Stimulated activated naive CD4-positive, alpha-beta T cell (primary cell): ENCODE measurements at places on chromosomes 11 and 22.

DNA sequence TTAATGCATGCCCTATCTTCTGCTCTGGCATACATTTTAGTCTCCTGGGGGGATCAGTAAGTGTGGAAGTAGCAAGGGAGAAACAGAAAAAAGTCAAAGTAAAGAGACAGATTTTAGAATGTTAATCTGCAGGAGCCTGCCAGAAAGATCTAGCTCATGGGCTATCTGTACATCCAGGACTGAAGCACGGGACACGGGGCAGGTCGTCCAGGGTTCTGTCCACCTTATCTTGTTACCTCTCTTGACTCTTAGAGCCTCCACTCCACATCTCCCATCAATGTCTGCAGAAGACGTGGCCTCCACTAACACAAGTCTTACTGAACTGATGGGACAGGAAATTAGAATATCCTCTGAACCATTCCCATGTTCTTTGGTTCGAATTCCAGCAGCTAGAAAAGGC is 1.7 kb upstream of the SLC43A3 start:
- no peak for DNase-seq

GRCh38 chr22:36329254-36330078 is 58.3 kb downstream of the MYH9 start:
- peak; percentile 51 for DNase-seq

GRCh38 chr11:16811136-16812020 is 72.9 kb downstream of the C11orf58 start:
- DNase-seq = no peak

DNA sequence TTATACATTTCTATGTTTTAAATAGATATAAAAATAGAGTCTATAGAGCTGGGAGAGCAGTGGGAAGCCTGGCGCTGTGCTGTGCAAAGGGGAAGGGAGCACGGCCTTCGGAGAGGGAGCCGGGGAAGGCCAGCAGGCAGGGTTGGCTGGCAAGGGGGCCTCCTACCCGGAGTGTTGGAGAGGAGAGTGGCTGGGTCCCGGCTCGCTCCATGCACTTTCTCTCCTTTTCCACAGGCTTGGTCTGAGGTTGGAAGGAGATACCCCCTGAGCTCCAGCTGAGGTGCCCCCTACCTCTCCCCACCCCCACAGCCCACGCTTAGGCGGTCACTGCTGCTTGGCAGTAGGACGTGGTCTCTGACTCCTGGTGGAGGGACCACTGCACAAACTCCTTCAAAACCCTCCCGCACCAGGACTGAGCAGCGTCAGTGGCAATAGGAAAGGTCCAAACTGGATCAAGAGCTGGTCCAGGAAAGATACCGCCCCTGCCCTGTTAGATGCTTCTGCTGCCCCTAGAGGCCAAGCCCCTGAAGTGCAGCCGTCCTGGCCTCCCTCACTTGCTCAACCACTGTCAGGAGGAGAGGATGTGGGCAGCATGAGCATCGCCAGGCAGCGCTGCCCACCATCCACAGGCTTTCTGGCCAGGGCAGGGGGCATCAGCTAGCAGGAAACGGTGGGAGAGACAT is 52.9 kb downstream of the SYT13 start:
- peak; percentile 15 for DNase-seq

- DNase-seq = no peak
These were observed 1399.9 kb downstream of the BRD1 start for GRCh38 chr22:48427731-48428211.

- no peak for DNase-seq
These were observed 22.0 kb downstream of the COA4 start for GRCh38 chr11:73854680-73855079.

GRCh38 chr22:35043252-35043933 is 22.6 kb upstream of the ISX start:
- no peak for DNase-seq

DNA sequence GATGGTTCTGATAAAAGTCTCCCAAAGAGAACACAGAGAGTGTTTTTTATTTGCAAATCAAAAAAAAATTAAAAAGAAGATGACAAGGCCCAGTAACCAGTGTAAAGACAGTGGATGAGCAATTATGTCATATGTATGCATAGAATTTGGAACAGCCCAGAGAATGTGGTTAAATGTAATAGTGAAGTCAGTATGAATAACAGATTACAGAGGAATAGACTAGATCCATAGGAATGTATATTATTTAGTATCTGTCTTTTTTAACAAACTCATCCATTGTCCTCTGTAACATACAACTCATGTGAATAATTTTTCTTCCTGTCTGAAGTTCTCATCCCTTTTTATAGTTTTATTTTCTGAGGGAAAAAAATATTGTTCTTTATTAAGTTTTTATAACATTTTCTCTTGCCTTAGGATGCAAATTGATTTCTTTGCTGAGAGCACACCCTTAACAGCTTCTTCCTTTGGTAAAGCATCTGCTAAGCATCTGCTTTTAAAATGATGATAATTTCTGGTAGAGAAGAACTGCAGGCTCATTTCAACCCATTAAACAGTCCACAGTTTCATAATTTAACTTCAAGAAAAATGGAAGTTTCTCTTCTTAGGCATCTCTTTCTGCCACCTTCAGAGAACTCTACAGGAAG is 266.5 kb upstream of the MTNR1B start:
- DNase-seq = no peak

GRCh38 chr22:50044485-50045118 is 13.5 kb downstream of the TTLL8 start:
- no peak for DNase-seq

GRCh38 chr11:7672960-7673723 is at the start of gene CYB5R2:
CYB5R2 (minus strand) TSS chr11:7673500; CDS start chr11:7672825, 675 bp downstream.
- DNase-seq = no peak

DNA sequence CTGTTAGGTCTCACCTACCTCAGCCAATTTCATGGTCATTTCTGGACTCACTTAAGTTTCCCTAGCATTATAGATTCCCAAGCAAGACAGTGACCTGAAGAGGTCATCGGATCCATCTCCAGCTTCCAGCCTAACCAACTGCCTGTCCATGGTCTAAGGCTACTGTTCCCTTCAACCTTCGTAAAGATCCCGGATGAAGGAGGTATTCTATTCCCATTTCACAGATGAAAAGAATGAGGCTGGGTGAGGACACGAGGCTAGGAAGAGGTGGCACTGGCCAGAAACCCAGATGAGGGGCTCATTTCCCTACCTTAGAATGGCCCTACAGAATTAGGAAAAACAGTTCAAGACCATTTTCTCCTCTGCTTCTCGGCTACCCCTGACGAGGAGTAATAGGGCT is 31.3 kb upstream of the DRD2 start:
- no peak for DNase-seq

GRCh38 chr11:100794446-100794845 is 107.4 kb downstream of the ARHGAP42 start:
- no peak for DNase-seq

- no peak for DNase-seq
These were observed 74.4 kb downstream of the WNT11 start for GRCh38 chr11:76131671-76132631.

- DNase-seq = no peak
These were observed 364.3 kb upstream of the NARS2 start for GRCh38 chr11:78938971-78939370.

GRCh38 chr22:48075604-48076003 is 1313.2 kb downstream of the TBC1D22A start:
- DNase-seq = no peak

GRCh38 chr11:116563028-116563711 is 209.6 kb downstream of the BUD13 start:
- DNase-seq = no peak

DNA sequence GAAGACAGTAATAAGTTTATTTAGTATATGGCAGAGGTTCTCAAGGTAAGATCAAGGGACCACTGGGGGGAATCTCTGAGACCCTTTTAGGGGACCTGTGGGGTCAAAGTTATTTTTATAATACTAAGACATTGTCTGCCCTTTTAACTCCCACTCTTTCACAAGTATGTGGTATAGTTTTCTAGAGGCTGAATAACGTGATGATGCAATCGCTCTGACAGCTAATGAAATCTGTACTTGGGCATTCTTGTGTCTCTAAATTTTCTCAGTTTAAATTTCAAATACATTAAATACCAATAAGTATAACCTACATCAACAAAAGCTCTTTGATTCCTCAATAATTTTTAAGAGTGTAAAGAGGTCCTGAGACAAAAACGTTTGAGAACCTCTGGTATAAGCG is 147.9 kb downstream of the ATG16L2 start:
- no peak for DNase-seq

DNA sequence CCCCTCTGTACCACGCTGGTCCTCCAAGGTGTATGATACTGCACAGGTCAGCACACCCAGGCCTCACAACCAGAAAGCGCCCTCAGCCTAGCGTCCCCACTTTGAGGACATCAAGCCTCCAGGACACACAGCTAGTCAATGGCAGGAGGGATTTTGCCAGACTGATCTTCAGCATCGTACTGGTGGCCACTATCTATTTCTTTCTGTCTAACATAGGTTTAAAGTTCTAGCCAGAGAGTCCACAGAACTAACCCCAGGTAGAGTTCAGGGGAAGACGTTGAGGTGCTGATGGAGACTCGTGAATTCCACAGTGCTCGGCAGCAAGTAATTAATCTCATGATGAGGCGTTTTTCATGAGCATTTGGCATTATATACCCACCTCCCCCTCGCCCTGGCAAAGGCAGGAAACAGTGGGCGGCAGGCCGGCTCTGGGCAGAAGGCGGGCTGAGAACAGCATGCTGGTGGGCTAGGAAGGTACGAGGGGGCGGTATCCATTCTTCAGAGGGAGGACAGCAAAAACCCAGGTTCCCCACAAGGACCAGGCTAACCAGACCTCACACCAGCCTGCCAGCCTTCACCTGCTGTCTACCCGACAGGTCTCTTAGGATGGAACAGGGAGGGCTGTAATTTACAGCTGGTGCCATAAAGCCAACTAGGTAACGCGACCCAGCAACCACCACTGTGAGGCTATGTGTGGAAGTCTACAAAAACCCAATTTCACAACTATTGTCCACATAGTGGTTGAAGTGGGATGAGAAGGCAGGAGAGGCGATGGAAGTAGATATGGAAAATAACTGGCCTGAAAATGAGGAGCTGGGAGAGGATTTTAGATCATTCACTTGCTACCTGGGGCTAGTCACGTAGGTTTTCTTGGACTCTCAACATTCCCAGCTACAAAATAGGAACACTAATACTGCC is 18.5 kb downstream of the MYH9 start:
- DNase-seq = peak; percentile 21

GRCh38 chr11:93274851-93275250 is 55.7 kb upstream of the DEUP1 start:
- no peak for DNase-seq

- DNase-seq = no peak
These were observed 305.3 kb downstream of the ETS1 start for GRCh38 chr11:128282053-128282452.

DNA sequence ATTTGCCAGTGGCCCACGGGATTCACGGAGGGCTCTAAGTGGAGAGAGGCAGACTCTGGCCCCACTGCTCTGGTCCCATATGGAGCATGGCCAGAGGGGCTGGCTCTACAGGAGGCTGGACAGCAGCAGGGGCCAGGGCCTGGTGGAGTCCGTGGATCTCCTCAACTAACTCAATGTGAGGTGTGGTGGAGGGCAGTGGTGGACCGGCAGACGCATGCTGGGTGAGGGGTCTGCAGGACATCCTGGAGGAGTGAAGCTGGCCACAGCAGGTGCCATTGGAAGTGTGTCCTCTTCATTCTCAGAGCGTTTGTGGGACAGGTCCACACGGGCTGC is 15.6 kb downstream of the IGF2 start:
- DNase-seq = no peak

- no peak for DNase-seq
These were observed 1150.6 kb upstream of the RAG2 start for GRCh38 chr11:37748641-37749040.

GRCh38 chr11:66922551-66922950 is 35.6 kb downstream of the PC start:
- no peak for DNase-seq

DNA sequence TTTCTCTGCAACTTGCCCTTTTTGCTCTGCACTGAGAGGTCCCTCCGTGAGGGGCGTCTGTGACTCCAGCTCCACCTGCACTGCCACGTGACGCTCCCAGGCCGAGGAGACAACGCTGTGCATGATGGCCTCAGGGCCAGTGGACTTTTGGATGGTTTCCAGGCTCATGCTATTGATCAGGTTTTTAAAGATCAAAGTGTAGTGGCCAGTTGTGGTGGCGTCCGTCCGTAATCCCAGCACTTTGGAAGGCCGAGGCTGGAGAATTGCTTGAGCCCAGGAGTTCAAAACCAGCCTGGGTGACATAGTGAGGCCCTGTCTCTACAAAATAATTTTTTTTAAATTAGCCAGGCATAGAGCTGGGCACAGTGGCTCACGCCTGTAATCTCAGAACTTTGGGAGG is 16.1 kb downstream of the RPL3 start:
- DNase-seq = no peak

- no peak for DNase-seq
These were observed 593.5 kb upstream of the FAT3 start for GRCh38 chr11:91630916-91631673.

- no peak for DNase-seq
These were observed 2.2 kb upstream of the SLC6A5 start for GRCh38 chr11:20597154-20597679.
